ENCODE measurements at places on chromosomes 3 and 15.

DNA sequence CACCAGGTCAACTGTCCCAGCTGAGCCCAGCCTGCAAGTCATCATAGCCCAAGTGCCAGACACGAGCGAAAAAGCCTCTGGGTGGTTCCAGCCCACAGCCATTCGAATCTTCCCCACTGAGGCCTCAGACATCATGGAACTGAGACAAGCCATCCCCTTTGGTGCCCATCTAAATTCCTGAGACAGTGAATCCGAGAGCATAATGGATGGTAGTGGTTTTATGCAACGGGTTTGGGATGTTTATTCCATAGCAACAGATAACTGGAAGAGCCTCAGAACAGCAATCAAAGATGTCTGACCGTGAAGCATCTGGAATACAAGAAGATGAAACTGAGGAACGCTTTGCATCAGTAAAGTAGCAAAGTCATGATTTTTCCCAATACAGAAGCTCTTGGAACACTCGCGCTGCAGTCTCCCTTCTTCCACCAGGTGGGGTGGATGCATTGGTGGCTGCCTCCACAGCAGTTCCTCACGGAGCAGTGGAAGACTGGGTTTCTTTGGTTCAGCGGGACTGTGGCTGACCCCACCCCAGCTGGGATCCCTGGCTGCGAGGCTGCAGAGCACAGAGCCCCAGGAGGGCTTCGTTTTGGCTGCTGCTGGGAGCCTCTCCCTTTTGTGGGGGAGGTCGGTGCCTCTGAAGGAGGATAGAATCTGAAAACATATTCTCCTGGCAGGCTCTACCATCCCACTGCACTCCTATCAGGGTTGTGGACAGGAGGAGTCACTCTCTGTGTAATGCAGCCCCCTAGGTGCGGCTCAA is 26.4 kb upstream of the PDE8A start:
- peak; percentile 57 for DNase-seq

- no peak for DNase-seq
Observed at GRCh38 chr3:76565496-76566210, 474.2 kb upstream of the ROBO2 start.

GRCh38 chr3:155342344-155342743 is 48.9 kb upstream of the STRIT1 start:
- no peak for DNase-seq

- DNase-seq, result no peak
Observed at GRCh38 chr3:146384786-146385185, 84.6 kb downstream of the PLSCR2 start.

Measured in renal cortical epithelial cell (primary cell).